Thoracic aorta (tissue), 2 donors: ENCODE measurements at places on chromosomes 5 and 9.

DNA sequence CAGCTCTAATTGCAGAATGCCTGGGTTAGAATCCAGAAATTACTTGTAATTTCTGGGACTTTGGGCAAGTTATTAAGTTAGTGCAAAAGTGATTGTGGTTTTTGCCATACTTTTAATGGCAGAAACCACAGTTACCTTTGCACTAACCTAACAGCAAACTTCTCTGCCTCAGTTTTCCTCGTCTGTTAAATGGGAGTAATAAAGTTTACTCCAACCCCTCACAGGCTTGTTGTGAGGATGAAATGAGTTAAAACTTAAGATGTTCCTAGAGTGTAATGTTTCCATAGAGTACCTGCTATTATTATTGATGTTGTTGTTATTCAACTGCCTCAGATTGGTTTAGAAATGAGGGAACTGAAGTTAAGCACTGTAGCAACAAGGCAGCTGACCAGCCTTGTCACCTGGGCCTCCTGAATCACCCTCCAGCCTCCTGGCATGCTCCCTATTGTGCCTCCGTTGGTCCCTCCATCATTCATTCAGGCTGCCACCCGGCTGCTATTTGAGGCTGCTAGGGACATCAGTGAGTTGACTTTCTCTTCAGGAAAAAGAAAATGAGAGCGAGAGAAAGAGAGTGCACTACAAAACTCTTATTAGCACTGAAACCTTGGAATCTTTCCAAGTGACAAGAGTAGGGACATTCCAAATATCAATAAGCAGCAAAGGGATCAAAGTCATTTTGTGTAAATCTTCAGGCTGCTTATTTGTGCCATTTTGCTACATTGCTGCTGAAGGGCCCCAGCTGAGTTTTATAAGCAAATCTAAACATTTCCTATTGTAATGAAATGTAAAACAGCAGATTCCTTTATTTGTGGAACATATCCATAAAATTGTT lies 66.5 kb upstream of the TTC23L start:
- DNase-seq = no peak

- DNase-seq = no peak
These were observed 200.8 kb downstream of the CHSY3 start for GRCh38 chr5:130104895-130105688.

- no peak for DNase-seq
These were observed 132.6 kb downstream of the SPOCK1 start for GRCh38 chr5:137366526-137366925.

- DNase-seq = no peak
These were observed 145.9 kb downstream of the CPLANE1 start for GRCh38 chr5:37103302-37103701.

DNA sequence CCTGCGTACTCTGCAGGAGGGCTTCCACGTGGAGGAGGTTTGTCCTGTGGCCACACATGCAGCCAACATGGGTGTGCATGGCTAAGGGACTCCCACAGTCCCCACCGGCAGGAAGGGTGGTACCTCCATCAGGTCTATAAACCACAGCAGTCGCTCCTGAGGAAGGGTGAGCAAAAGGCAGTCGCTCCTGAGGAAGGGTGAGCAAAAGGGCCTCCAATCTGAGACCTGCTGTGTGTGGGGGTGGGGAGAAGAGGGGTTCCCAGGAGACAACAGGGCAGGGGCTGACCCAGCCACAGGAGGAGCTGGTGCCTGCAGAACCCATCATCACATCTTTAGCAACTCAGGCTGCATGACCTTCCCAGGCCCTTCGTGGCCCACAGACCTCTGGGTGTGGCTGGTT lies 30.3 kb upstream of the AKNA start:
- no peak for DNase-seq

GRCh38 chr5:172150514-172151425 lies 37.3 kb downstream of the STK10 start:
- DNase-seq = no peak

GRCh38 chr5:71903808-71904207 lies 184.7 kb downstream of the CARTPT start:
- DNase-seq = no peak

GRCh38 chr5:147855774-147856069 lies 22.8 kb upstream of the SCGB3A2 start:
- no peak for DNase-seq

DNA sequence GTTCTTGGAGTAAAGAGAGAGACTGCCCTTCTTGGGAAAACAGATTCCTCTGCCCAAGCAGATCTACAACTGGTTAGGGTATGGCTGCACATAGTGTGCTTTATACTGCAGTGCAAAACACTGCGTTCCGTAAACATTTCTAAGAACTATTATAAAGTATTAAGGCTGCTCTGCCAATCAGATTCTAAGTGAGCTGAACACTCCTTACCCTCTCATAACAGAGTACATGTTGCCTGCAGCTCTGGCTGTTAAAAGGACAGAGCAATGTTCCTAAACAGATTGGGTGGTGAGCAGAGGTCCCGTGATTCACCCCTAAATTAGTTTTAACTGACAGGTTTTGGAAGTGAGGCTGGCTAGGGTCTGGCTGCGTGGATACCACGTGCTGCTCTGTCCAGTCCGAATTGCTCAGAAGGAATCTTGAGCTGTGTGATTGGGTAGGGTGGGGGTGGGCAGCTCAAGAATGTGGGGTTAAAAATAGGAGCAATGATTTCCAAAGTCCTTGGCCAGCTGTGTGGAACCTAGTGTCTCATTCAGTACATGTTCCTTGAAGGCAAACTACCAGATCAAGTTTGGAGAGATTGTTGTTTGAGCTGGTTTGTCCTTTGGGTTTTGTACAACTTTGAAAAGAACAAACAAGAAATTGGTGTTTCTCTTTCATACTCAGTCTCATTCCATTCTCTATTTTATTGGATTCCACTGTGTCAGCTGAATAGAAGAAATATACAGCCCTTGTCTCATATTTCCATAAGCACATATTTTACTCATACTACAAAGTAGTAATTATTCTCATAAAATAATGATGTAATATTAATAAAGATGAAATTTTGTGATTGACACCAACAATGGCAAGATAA lies 497.6 kb upstream of the CD180 start:
- peak; percentile 43 for DNase-seq

DNA sequence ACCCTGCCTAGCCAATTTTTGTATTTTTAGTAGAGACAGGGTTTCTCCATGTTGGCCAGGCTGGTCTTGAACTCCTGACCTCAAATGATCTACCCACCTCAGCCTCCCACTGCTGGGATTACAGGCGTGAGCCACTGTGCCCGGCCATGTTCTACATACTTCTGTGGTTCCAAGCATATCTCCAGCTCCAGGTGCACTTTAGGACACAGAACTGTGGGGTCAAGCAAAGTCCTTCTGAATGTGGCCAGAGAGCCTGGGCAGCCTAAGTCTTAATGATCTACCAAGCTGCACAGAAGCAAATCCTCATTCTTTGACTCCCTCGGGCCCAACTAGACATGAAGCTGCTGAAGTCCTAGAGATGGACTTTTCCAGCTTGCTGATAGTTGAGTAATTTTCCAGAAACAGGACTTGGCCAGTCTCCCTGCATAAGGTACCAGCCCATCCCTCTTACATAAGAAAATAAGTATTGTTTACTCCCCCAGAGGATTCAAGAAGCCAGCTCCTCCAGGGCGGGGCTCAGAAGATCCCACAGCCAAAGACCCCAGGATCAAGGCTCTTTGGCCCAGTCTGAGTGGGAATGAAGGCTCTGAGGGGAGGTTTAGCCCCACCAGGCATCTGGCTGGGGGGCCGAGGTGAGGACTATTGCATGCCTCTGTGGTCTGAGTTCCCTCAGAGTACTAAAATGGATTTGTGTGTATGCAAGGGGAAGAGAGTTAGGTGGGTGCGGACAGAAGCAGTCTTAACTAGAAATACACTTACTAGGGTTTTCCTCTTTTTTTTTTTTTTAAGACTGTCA lies 8.7 kb downstream of the CLTB start:
- no peak for DNase-seq

- DNase-seq = no peak
These were observed 53.9 kb downstream of the SNX18 start for GRCh38 chr5:54571462-54571861.

- DNase-seq = no peak
These were observed 41.3 kb upstream of the PHYKPL start for GRCh38 chr5:178273665-178274541.

DNA sequence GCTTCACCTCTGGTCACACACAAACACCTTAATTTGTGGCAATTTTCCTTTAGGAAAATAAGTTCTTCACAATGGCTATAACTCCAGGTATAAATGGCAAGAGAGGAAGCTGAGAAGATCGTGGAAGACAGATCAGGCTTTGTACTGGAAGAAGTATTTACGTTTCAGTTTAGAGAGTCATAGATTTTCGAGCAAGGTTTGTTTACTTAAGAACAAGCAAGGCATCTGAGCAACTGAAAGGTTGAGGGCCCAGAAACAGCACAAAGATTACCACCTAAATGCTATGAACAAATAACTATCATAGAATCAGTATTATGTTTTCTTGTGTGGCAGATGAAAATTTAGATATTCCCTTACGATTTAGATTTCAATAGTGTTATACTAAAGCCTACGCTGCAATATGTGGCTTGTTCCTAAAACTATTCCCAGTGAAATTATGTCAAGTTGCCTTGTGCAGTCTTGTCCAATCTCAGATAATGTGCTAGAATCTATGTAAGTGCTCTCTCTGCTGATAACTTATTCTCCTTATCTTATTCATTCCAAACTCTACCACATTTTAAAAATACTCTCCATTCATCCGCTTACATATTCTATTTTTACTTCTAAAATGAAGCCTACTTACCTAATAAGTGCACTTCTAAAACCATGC lies 6.7 kb downstream of the SLCO4C1 start:
- no peak for DNase-seq

DNA sequence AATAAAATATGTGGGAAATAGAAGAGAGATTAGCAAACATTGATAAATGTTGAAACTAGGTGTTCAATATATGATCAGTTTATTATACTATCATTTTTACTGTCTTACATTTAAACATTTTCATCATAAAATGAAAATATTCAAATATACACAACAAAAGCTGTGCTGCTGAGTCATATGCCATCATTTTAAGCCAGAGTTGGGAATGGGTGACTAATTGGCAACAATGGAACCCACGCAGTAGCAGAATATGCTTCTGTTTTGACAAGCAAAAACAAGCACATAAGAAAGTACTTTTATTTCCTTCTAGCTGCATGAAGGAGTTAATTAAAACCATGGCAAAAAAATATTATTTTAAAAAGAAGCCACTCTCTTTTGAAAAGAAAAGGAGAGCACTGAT lies 340.0 kb upstream of the EDIL3 start:
- DNase-seq = no peak

GRCh38 chr9:105195259-105195658 lies 49.2 kb upstream of the SLC44A1 start:
- DNase-seq = no peak

GRCh38 chr5:15529821-15530220 lies 29.8 kb downstream of the FBXL7 start:
- no peak for DNase-seq

- no peak for DNase-seq
These were observed 580.4 kb downstream of the DTWD2 start for GRCh38 chr5:118407958-118408357.

- no peak for DNase-seq
These were observed 97.8 kb downstream of the CFAP90 start for GRCh38 chr5:7753181-7753580.

DNA sequence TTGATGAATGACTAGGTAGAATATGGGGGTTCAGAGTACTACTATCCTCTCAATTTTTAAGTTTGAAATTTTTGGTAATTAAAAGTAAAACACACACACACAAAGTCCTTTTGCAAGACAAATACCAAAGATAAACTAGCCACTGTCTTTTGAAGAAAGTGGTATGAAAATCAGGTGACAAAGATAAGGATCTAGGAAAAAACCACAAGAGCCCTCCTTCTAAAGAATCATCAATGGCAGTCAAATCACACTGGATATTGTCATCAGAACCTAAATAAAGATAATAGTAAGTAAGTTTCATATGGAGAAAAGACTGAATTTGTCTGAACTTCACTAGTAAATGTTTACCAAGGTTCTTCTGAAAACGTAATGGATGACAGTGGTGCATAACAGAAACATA lies 30.5 kb upstream of the HK3 start:
- DNase-seq = no peak

GRCh38 chr5:115096034-115096769 lies 73.5 kb downstream of the TRIM36 start:
- no peak for DNase-seq

DNA sequence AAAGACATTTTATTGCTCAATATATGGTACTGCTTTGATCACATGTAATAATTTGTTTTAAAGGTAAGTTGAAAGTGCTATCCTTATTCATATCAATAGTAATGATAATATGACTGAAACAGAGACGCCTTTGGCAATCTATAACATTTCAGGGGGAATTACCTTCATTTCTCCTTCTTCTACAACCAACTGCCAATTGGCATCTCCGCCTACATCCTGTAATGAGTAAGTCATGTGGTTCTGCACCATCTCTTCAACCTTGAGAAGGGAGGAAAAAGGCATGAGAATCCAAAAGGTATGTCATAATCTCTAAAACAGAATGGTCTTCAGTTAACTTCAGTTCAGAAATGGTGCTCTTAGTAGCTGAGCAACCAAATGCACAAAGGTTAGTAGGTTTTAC lies 52.4 kb downstream of the HMGCR start:
- no peak for DNase-seq

DNA sequence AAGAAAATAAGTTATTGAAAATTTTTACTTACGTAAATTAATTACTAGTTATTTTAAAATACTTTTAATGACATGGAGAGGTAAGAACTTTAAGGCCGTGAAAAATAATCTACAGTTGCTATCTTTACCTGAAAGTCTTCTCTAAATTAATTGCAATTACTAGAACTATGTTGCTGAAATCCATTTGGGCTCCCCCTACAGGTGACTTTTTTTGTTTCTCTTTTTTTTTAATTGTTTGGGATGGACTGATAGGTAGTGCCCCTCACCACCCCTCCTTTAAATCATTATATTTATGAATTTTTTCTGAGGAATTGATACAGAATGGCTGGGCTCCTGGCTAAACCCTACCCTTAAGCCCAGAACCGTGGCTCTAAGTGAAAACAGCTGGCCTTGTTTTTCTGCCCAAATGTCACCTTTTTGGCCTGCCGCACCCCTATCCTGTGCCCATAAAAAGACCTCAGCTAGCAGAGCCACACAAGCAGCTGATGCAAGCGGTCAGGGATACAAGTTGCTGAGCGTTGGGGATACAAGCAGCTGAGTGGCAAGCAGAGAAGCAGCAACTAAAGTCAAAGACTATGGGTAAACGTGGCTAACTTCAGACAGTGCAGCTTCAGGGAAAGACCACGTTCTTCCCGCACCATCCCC lies 315.2 kb upstream of the ACO1 start:
- no peak for DNase-seq

DNA sequence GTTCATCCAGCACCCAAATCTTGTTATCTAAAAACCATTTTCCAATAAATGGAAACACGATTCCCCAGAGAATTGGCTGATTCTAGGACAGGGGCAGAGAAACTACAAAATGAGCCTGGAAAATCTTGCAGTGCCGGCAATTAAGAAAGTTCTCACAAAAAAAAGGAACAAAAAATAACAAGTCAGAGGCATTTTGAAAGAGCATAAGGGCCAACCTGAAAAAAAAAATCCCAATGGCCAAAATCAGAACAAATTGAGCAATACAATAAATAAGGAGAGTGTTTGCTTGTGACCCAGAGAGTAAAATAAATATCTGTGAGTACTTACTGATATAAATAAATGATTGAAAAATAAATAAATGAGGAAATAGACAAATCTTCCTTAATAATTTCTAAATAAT lies 55.1 kb upstream of the S1PR3 start:
- DNase-seq = no peak

- DNase-seq = no peak
These were observed 63.4 kb upstream of the HMHB1 start for GRCh38 chr5:143748516-143748915.
